ENCODE measurements at places on chromosomes 3 and 15.

DNA sequence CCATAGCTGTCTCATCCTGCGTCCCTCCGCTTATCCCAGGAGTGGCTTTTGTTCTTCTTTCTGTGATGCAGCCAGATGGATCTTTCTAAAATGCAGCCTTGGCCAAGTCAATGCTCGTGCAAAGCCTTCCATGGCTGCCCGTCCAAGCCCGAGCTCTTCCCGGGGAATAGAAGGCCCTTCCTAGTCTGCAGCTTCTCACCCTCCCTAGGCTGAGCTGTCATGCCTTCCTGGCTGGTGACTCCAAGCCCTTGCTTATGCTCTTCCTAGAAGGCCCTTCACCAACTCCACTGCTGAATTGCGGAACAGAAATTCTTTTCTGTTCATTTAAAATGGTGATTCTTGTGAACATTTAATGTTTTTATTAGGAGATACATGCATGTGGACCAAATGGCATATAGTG is 95.9 kb downstream of the SMAD6 start:
- DNase-seq, result no peak

- DNase-seq, result no peak
Observed at GRCh38 chr3:122919291-122919610, 108.3 kb downstream of the SEMA5B start.

DNA sequence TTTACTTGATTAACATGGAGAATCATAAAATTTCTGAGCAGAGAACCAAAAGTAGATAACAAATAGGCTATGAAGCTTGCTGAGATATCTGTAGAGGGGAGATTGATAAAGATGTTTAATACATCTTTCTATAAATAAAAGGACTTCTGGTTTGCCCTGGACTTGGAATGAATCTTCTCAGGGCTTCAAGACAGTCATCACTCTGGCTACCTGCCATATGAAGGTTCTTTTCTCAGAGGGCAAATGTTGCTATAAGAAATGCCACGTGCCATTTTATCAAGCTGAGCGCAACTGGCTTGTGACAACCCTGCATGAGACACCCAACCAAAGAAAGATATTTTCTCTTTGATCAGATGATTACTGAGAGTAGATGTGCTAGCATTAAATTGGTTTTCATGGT is 192.5 kb downstream of the WNT5A start:
- DNase-seq, result no peak

GRCh38 chr3:151479452-151479851 is 18.6 kb upstream of the IGSF10 start:
- DNase-seq, result no peak

- DNase-seq, result no peak
Observed at GRCh38 chr15:48103647-48104046, 17.1 kb upstream of the SLC24A5 start.

- peak; percentile 94 for DNase-seq
Observed at GRCh38 chr15:89836267-89837133, 21.8 kb upstream of the ANPEP start.

DNA sequence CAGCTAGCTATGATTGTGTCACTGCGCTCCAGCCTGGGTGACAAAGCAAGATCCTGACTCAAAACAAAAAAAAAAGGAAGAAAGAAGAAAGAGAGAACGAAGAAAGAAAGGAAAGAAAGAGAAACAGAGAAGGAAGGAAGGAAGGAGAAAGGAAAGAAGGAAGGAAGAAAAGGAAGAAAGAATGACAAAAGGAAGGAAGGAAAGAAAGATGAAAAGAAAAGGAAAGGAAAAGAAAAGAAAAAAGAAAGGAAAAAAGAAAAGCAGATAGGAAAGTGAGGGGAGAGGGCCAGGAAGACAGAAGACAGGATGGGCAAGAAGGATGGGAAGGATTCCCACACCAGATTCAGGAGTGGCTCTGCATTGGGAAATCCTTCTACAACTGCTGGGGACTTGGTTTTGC is 44.9 kb downstream of the GOLGA6L2 start:
- DNase-seq, result no peak

DNA sequence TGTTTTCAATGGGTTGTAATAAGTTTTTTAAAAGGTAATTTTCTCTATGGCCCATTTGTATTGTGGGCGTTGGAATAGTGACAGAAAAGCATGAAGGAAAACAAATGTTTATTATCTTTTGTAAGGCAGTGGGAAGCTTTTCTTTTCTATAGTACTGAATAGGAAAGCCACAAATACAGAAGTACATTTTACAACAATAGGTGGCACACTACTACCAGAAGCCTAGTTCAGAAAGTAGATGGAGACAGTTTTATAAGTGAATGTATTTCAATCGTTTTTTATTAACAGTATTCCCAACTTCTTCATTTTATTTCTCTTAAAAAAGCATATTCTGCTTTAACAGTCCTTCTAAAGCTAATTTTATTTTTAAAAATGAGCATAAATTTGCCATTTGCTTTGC is 296.7 kb downstream of the PTPRG start:
- DNase-seq, result no peak

- DNase-seq, result no peak
Observed at GRCh38 chr3:100033184-100033583, 81.1 kb downstream of the FILIP1L start.

GRCh38 chr15:90388462-90389380 is 679 bp downstream of the IQGAP1 start:
- DNase-seq, result no peak

All from GM04504 (cell line).